ENCODE measurements at places on chromosomes 5 and 9.

- DNase-seq = no peak
These were observed 38.4 kb downstream of the CDKL3 start for GRCh38 chr5:134328619-134329018.

- DNase-seq = no peak
These were observed 256.9 kb upstream of the TUSC1 start for GRCh38 chr9:25935188-25935587.

GRCh38 chr5:15383469-15383868, 116.5 kb upstream of the FBXL7 start:
- DNase-seq = no peak

GRCh38 chr9:124017929-124018729, 6.6 kb downstream of the LHX2 start:
- DNase-seq = no peak

All from activated CD8-positive, alpha-beta memory T cell treated with anti-CD3 and anti-CD28 coated beads for 4 hours (primary cell).